ENCODE measurements at places on chromosomes 12 and 14. TPM values are rescaled to one million over a fixed set of nuclear protein-coding genes. Genes with fewer than 3 reads are reported as not detected.

Gene KRT79
- 0.82 TPM for total RNA-seq

Gene STXBP6
- 27.1 TPM for total RNA-seq

Gene CACNA1C
- total RNA-seq: 1.5 TPM

Gene KRT6C
- not detected for total RNA-seq

Gene AMDHD1
- 0.52 TPM for total RNA-seq

Gene NEDD1
- total RNA-seq: 30.0 TPM

GRCh38 chr14:22338917-22339715 is 249.9 kb downstream of the DAD1 start:
- no peak overlapping the region for H3K4me3 ChIP-seq
- peaks cover 2% of the 10 kb centered on the region for H3K27me3 ChIP-seq
- H3K27ac ChIP-seq: no peak overlapping the region
- no peaks in the 10 kb centered on the region for H3K4me1 ChIP-seq
- no peaks in the 10 kb centered on the region for H3K36me3 ChIP-seq

- peak overlapping the region; percentile 79 for H3K27ac ChIP-seq
- peak overlapping the region; percentile 60 for H3K4me3 ChIP-seq
- no peaks in the 10 kb centered on the region for H3K36me3 ChIP-seq
- no peak for DNase-seq
Measured at GRCh38 chr12:26114720-26115401, 10.0 kb downstream of the BHLHE41 start.

DNA sequence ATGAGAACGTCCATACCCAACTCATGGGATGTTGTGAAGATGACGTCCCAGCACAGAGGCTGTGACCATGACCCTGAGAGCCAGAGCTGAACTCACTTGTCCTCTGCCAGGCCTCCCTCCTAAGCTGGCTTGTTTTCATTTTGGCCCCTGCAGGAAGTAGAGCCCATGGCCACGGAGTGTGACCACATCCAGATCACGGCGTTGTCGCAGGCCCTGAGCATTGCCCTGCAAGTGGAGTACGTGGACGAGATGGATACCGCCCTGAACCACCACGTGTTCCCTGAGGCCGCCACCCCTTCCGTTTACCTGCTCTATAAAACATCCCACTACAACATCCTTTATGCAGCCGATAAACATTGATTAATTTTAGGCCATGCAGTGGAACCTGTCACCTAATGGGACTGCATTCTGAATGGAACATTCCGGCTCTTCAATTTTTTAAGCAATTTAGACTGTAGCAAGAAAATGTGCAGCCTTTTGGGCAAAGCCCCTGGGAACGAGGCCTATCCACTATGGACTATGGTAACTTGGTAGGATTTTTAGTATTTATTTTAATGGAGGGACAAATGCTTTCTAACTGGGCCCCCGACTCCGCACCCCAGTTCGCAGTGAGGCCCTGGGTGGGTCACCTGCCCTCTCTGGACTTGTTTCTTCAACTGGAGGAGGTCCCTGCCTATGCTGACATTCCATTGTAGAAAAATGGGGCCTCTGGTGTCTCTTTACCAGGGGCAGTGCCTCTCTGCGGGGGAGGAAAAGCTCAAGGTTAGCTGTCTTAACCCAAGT is 19.6 kb downstream of the OTUB2 start:
- no peak for DNase-seq
- peaks cover 5% of the 10 kb centered on the region for H3K4me1 ChIP-seq
- no peak overlapping the region for H3K27ac ChIP-seq
- peaks cover 38% of the 10 kb centered on the region for H3K36me3 ChIP-seq

GRCh38 chr14:30160608-30161007 is 233.0 kb upstream of the PRKD1 start:
- DNase-seq: no peak
- H3K36me3 ChIP-seq: no peaks in the 10 kb centered on the region
- H3K4me1 ChIP-seq: no peaks in the 10 kb centered on the region
- H3K27me3 ChIP-seq: no peaks in the 10 kb centered on the region
- no peak overlapping the region for H3K27ac ChIP-seq

DNA sequence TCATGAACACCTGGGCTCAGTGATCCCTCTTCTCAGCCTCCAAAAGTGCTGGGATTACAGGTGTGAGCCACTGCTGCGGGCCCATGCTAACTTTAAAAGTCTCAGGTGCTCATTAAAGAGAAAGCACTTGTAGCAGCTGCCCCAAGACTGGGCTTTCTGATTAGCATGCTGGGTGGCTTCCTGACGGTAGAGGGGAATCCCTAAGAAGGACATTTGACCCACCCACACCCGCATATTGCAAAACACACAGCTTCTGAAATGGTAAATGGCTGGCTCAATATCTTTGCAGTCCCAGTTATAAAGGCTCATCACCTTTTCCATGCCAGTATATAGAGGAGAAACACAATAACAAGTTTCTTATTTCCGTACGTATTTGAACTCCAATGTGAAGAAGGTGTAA is 19.3 kb upstream of the BICD1 start:
- no peaks in the 10 kb centered on the region for H3K27me3 ChIP-seq
- no peak overlapping the region for H3K4me3 ChIP-seq
- no peaks in the 10 kb centered on the region for H3K36me3 ChIP-seq
- no peak overlapping the region for H3K27ac ChIP-seq
- no peak for DNase-seq

DNA sequence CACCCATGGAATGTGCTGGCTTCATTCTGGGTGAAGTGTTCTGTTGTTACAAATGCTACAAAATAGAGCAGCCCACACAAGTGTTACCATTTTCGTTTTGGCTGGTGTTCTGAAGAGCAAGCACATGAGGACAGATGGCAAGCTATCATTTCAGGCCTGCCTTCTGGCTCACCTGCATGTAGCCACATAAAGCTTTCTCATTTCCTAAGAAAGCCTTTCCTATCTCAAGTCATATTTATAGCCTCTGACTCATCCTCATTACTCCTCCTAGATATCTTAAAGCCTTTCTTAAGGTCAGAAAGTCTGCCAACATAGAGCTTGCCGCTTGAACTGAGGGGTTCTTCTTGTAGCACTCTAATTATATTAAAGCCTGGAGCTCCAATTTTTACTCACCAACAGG is 89.0 kb downstream of the PTPRR start:
- H3K27ac ChIP-seq: no peak overlapping the region
- DNase-seq: peak; percentile 46
- H3K36me3 ChIP-seq: no peaks in the 10 kb centered on the region
- no peaks in the 10 kb centered on the region for H3K4me1 ChIP-seq
- no peaks in the 10 kb centered on the region for H3K27me3 ChIP-seq

DNA sequence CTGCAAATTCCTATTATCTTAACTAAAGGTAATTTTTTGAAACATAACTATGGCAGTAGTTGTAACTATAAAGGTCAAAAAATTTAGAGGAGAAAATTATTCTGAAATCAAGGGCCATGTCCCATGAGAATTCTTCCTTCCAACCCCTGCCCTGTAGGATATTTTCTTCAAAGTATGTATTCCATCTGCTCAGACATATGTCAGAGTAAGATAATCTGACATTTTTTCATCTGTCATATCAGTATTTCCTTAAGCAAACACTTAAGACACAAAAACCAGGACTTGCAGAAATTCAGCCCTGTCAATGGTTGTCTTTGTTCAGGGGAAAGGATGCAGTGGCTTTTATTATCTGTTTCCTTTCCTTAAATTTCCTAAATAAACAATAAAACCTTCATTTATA is 36.3 kb downstream of the ACSS3 start:
- no peaks in the 10 kb centered on the region for H3K4me1 ChIP-seq
- H3K27me3 ChIP-seq: no peaks in the 10 kb centered on the region
- DNase-seq: no peak
- H3K4me3 ChIP-seq: no peak overlapping the region
- H3K36me3 ChIP-seq: no peaks in the 10 kb centered on the region
- H3K27ac ChIP-seq: no peak overlapping the region

DNA sequence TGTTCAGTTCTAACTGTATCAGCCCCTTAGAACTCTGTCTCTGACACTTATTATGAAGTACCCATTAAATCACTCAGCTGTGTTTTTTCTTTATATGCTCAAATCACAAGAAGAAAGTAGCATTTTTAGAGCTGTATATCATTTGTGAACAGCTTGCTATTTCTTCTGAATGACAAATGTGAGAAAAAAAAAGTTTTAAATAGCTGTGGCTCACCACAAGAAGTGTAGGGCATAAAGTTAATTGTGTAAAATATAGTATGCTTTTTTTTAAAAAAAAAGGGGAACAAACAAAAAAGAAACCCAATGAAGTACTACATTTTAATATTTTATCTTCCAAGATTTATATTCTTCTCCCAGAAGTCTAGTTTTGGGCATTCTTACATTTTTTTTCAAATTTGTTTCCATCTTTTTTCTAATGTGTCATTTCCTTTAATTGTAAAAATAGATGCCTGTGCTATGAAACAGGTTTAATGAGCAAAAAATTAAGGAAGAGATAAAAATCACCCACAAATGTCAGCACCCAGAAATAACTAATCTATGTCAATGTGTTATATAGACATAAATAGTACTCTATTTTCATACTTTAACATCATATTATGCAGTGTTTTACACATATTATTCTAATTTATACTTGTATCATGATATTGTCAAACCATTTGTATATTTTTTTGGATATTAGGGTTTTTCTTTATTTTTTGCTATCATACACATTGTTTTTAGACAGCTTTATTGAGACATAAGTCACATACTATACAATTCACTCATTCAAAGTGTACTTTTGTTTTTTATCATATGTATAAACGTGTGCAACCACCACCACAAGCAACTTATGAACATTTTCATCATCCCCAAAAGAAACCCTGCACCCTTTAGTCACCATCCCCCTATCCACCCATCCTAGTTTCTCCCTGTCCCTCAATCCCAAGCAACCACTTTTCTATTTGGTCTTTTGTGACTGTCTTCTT is 22.4 kb upstream of the LRRK2 start:
- no peaks in the 10 kb centered on the region for H3K36me3 ChIP-seq
- no peak overlapping the region for H3K27ac ChIP-seq
- DNase-seq: no peak
- no peaks in the 10 kb centered on the region for H3K27me3 ChIP-seq

- H3K4me1 ChIP-seq: no peaks in the 10 kb centered on the region
- H3K4me3 ChIP-seq: no peak overlapping the region
- peaks cover 4% of the 10 kb centered on the region for H3K27me3 ChIP-seq
Measured at GRCh38 chr12:111304642-111305071, 64.2 kb downstream of the PHETA1 start.

DNA sequence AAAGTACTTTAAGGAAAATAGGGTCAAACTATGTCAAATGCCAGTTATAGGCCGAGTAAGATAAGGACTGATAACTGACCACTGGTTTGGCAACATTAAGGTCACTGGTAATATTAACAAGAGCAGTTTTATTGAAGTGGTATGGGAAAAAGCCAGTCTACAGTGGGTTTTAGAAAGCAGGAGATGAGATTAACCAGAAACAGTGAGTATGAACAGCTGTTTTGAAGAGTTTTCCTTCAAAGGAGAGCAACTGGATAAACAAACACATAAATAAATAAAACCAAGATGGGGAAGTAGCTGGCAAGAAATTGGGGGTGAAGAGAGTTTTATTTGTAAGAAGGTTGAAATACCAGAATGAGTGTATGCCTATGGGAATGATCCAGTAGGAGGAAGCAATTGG is 30.3 kb downstream of the KITLG start:
- H3K27me3 ChIP-seq: no peaks in the 10 kb centered on the region
- no peak overlapping the region for H3K4me3 ChIP-seq
- no peak for DNase-seq
- H3K4me1 ChIP-seq: peaks cover 20% of the 10 kb centered on the region
- no peaks in the 10 kb centered on the region for H3K36me3 ChIP-seq
- H3K27ac ChIP-seq: no peak overlapping the region

GRCh38 chr14:78836777-78837176 is 666.6 kb downstream of the NRXN3 start:
- H3K27me3 ChIP-seq: peaks cover 4% of the 10 kb centered on the region
- no peak overlapping the region for H3K4me3 ChIP-seq
- DNase-seq: peak; percentile 48
- no peaks in the 10 kb centered on the region for H3K36me3 ChIP-seq

- no peaks in the 10 kb centered on the region for H3K27me3 ChIP-seq
- H3K27ac ChIP-seq: peak overlapping the region; percentile 33
- peaks cover 6% of the 10 kb centered on the region for H3K4me1 ChIP-seq
Measured at GRCh38 chr12:24111616-24112015, 162.1 kb upstream of the SOX5 start.

- peaks cover 6% of the 10 kb centered on the region for H3K4me1 ChIP-seq
- no peak overlapping the region for H3K27ac ChIP-seq
- no peak for DNase-seq
- H3K36me3 ChIP-seq: peaks cover 29% of the 10 kb centered on the region
- no peak overlapping the region for H3K4me3 ChIP-seq
Measured at GRCh38 chr14:22563987-22564386, 25.0 kb downstream of the DAD1 start.

- H3K36me3 ChIP-seq: no peaks in the 10 kb centered on the region
- DNase-seq: no peak
- H3K4me1 ChIP-seq: no peaks in the 10 kb centered on the region
- H3K27me3 ChIP-seq: no peaks in the 10 kb centered on the region
- no peak overlapping the region for H3K4me3 ChIP-seq
Measured at GRCh38 chr14:51738754-51739153, 87.0 kb downstream of the FRMD6 start.

DNA sequence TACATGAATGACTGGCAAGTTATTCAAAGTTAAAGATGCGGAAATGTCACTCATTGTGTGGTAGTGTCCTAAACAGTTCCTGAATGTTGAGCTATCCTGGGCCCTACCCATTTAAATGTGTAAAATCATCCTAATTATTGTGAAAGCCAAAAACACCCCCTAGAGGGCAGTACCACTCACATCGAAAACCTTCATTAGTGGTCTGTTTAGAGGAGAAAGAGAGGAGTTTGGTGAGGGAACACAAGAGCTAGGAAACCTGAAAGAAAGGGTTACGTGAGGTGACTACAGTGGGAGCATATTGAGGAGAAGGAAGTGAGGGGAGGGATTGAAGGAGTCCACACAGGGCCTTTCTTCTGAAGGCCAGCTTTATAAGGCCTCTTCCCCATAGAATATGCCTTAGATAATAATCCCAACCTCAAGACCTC is 2.5 kb upstream of the TEP1 start:
- peaks cover 4% of the 10 kb centered on the region for H3K4me1 ChIP-seq
- H3K36me3 ChIP-seq: no peaks in the 10 kb centered on the region
- no peak overlapping the region for H3K27ac ChIP-seq
- H3K4me3 ChIP-seq: no peak overlapping the region
- peak; percentile 28 for DNase-seq
- H3K27me3 ChIP-seq: no peaks in the 10 kb centered on the region

DNA sequence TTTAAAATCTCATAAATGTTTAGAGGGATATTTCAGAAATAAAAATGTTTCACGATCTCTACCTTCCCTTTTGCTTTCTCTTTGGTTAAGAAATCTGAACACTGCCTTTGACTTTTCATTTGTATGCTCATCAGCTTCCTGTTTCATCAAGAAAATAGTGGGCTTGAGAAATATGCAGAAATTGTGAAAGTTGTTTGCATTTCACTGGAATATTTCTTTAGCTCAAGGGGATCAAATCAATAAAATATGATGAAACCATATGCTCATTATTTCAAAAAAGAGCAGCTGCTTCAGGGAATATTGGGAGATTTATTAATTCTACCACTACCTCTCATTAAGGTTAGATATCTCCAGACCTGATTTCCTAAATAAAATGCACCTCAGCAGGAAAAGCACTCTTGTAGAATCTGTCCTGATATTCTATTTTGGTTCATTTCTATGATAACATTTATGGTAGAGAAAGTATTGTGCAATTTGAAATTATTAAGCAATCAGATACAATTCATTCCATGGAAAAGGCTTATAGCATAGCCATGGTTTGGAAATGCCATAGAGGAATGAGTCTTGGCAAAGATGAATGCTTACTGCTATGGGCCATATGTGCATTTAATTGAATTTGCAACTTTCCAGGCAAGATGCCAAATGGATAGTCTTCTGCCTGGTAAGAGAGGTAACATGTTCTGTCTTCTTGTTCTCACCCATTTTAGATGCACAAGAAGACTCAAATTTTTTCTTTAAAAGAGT is 212.6 kb upstream of the SLC16A7 start:
- no peaks in the 10 kb centered on the region for H3K36me3 ChIP-seq
- peak; percentile 12 for DNase-seq
- no peak overlapping the region for H3K27ac ChIP-seq

Data from astrocyte (in vitro differentiated cells and primary cell).